Central memory CD4-positive, alpha-beta T cell (primary cell): ENCODE measurements at places on chromosomes 1 and 21.

DNA sequence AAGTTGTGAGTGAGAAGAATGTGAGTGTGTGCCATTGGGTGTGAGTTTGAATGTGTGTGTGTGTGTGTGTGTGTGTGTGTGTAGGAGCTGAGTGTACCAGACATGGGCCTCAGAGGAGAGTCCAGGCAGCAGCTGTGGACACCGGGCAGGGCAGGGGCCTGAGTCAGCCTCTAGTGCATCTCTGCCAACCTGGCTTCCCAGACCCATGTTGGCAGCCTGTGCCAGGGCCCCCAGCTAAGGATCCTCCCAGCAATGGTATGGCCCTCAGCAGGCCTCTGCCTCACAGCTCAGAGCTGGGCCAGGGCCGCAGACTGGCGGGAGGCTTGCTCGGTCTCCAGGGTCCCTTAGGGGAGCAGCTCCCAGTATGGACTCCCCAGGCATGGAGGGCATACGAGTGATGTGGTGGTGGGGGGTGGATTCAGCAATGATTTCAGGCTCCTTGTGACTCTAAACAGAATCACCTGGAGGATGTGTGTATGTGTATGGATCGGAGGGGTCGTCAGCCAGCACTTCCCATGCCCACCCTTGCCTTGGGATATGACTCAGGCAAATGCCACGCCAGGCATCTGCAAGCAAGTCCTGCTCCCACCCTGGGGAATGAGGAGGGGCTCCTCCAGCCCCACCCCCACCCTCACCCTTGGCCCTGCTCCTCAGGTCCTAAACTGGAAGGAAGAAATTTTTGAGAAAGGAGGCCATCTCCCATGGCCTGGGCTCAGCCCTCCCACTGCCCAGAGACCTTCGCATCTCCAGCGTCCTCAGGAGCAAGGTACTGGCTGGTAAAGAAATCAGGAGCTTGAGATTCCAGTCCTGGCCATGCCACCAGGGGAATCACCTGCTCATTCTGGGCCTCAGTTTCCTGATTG, 1.8 kb upstream of the FOXO6 start:
- DNase-seq, result no peak

DNA sequence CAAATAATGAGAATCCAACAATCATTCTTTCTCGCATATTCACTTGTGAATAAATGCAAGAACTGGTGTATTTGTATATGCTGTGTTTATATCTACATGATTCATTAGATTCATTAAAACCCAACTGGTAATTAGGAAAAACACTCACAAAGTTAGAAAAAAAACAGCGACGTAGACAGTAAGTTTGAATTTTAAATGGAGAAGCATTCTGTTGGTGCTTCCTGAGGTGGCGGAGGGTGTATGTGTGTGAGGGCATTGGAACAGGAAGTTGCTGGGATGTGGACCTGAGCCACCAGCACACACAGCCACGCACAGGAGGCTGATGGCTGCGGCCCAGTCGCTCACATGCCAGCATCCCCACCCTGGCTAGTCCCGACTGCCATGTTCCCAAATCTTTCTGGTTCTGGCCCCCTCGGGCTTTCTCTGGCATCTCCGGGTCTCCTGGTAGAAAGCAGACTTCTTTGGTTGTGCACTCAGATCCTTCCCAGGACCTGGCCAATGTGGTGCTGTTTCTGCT, 121.6 kb upstream of the IRF2BP2 start:
- DNase-seq, result no peak

DNA sequence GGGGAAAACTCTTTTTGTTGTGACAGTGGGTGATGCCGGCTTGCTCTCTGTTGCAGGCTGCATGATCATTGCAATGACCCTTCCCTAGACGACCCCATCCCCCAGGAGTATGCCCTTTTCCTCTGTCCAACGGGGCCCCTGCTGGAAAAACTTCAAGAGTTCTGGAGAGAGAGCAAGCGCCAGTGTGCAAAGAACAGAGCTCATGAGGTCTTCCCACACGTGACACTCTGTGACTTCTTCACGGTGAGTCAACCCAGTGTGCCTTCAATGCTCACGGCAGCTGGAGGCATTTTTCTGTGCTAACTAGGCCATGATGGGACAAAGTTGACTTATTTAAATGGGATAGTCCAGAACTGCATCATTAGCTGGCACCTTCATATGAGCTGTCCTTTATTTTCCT, 5.7 kb downstream of the UBASH3A start:
- no peak for DNase-seq

GRCh38 chr21:44710756-44711326, 531 bp downstream of the TSPEAR start:
- no peak for DNase-seq

GRCh38 chr1:246566813-246567645, 773 bp downstream of the CNST start:
- no peak for DNase-seq

DNA sequence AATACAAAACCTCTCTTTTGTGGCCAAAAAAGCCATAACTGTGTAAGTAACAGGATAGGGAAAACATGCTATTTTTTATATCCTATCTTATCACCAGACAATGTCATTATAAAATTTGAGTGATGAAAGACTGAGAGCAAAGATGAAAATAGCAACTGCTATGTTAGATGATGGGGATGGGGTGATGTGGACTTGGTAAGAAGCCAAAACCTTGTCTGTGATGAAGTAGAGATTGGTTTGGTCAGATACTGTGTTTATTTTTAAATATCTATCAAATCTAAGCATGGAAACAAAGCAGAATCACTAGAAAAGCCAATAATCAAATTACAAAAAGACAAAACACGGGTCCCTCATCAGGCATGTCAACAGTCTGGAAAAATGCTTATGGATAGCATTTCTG, 631.1 kb upstream of the NR5A2 start:
- DNase-seq, result no peak

GRCh38 chr1:172431204-172431603, 10.7 kb downstream of the C1orf105 start:
- DNase-seq, result no peak

DNA sequence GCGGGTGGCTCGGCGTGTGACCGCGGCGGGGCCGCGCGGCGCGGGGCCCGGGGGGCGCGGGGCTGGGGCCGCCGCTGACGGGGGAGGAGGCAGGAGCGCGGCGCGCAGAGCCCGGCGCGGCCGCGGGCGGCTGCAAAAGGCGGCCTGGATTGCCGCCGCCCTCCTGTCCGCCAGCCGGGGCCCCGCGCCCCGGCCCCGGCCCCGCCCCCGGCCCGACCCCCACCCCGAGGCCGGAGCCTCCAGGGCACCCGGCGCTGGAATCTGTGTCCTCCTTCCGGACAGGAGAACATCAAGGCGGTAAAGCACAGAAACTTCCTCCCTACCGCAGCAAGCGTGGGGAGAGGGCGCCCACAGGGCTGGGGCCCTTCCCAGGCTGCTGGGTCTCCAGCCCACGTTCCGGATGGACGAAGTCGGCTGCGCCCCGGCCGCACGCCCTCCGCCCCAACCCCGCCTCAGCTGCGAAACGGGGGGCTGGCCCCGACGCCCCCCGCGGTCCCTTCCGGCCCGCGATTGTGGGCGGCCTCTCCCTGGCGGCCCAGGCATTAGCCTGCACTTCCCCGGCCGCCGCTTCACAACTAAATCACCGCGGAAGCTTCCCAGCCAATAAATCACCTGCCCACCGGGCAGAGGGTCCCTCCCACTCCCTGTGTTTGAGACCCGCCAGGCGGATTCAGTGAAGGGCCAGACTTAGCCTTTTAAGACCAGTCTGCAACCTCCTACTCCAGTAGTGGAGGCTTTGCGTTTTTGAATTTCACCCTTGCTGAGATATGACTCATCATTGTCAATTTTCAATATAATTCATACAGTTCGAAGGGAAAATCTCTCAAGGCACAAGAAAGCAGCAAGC, 106.0 kb downstream of the SLC45A1 start:
- DNase-seq, result peak; percentile 53

- no peak for DNase-seq
Measured at GRCh38 chr21:41545500-41546359, 37.8 kb upstream of the TMPRSS2 start.

- no peak for DNase-seq
Measured at GRCh38 chr21:42306366-42307035, 8.7 kb downstream of the TFF3 start.

DNA sequence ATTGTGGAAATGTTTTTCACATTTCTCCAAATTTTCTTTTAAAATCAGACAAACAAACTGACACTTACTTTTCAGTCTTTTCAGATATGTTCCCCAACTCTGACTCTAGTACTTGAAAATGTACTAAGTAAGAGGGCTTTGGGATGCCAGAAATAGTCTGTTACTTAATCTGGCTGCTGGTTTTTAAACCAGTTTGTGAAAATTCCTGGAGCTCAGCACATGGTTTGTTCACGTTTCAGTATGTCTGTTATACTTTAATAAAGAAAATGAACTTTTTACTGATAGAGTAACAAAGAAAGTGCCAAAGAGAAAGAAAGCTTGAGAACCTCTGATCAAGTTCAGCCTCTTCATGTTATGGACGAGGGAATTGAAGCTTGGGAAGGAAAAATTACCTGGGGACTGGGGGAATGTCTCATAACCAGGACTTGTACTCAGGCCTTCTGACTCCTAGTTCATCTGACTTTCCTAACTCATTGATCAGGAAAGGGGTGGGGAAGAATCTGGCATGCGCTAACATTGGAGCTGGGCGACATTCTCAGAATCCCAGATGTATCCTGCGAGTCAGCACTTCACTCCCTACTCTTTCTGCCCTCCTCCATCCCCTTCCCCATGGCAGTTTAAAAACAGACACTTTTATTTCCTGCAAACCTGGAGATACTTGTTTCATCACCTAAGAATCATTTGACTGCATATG, 30.8 kb upstream of the DNAJC6 start:
- no peak for DNase-seq

GRCh38 chr1:217526636-217527035, 104.3 kb downstream of the GPATCH2 start:
- DNase-seq, result no peak

GRCh38 chr1:29090937-29091618, 32.6 kb downstream of the TMEM200B start:
- DNase-seq, result no peak

- no peak for DNase-seq
Measured at GRCh38 chr1:185654199-185654951, 79.8 kb upstream of the HMCN1 start.

- no peak for DNase-seq
Measured at GRCh38 chr21:26563856-26564503, 9.1 kb downstream of the CYYR1 start.

GRCh38 chr1:175033953-175034352, 10.7 kb upstream of the MRPS14 start:
- DNase-seq, result no peak

DNA sequence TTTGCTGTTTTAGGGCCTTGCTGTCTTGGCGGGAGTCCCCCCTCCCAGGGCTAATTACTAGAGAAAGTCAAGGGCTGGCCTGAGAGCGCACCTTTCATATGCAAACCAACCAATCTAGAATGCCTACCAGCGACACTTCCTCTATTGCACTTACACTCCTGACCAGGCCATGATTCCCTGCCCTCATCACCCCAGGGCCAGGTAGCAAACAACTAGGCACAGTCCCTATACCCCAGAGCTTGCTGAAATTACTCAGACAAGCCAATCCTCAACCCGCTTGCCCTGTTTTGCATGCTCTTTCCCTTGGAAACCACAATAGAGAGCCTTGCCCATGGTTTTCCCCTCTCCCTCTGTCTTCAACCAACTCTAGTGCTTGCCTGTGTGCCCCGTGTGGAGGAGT, 70.3 kb downstream of the URB2 start:
- DNase-seq, result no peak

GRCh38 chr1:235893840-235894239, 27.1 kb upstream of the LYST start:
- DNase-seq, result no peak

GRCh38 chr1:67802565-67802964, 30.7 kb downstream of the GNG12 start:
- DNase-seq, result no peak

DNA sequence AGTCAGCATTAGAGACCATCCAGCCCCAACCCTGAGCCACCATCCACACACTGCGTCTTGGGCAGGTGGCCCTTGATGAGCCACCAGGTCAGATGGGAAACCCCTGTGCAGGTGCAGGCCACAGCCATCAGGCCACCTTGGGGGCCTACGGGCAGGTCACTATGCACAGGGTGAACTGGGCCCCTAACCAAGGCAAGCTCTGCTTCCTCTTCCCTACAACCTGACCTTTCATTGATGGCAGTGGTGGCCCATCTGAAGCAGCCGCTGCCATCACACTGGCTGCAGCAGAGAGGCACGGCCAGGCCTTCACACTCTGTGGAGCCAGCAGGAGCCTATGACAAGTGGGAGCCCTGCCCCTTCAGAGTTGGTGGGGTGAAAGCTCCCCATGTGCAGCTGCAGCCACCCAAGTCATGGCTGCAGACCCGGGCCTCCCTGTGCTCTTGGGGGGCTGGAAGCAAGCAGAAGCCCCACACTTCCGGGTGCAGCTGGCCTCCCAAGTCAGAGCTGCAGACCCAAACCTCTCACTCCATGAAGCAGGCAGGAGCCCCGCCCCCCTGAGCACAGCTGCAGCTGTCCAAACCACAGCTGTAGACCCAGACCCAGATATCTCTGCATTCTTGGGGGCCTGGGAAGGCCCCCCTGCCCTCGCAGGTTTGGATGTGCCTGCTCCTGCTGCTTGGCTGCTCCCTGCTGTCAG, 681.5 kb downstream of the MATN1 start:
- DNase-seq, result no peak

DNA sequence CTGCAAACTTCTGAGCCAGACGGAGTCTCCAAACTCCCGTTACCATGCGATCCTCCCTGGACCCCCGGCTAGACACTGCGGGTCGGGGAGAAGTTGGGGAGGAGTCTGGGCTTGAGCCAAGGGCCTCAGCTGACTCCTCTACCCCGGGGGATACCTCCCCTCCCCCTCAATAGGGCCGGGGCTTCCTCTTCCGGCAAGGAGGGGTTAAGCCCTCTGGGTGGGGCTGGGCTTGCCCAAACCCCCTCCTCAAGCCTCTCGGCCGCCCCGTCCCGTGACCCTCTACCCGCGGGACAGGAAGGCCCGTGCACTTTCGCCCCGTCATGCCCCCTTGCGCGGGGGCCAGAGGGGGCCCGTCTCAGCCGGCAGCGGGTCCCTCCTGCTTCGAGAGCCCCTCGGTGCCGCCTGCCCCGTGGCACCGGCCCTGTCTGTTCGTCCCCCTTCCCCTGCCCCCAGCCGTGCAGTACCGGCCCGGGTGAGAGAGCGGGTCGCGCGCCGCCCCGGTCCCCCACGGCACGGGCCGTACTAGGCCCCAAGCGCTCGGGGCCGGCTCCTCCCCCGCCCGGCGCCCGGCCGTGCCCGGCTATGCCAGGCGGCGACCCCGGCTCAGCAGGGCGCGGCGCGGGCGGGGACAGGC, 652 bp downstream of the ARL8A start:
- no peak for DNase-seq

DNA sequence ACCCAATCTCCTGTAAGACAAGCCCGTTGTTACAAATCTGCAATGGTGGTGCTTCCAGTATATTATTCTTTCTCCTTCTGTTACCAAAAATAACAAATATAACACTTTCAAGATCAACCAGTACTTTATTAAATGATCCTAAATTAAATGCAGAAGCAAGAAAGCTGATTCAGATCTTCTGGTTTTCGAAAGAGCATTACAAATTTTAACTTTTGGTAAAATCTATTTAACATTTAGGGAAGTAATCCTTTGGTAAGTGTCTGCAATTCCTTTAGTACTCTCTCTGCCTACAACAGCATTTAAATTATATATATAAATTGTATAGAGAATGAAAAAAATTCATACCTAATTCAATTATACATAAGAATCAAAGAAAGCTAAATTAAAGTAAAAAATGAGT, 198.6 kb upstream of the HMCN1 start:
- no peak for DNase-seq

GRCh38 chr1:29387210-29387609, 150.9 kb downstream of the PTPRU start:
- no peak for DNase-seq
